ENCODE measurements at places on chromosomes 7 and 10.

GRCh38 chr7:130344271-130344866 lies at the start of gene CPA5:
Gene CPA5, plus strand, starts transcription at chr7:130344816. Its CDS starts 1,670 bp downstream, at chr7:130346486.
- DNase-seq, result no peak

DNA sequence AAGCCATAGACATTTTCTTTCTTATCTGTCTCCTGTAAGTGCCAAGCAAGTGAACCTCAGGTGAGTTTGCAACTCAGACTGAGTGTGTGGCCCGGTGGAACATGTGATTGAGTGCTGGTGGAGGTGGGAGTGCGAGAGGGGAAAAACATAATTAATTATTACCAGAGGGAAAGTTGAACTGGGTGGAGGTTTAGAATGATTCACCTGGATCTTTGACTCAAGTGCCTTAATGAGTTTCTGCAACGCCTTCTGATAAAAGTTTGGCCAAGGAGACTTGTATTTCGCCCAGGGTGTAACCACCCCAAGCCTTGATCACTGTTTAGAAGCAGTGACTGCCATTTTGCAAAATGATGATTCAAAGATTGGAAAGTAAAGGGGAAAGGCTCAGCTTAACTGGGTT lies 513.9 kb downstream of the GATA3 start:
- no peak for DNase-seq

GRCh38 chr7:45143616-45144015 lies 14.0 kb upstream of the RAMP3 start:
- DNase-seq, result no peak

GRCh38 chr10:67670401-67670800 lies 25.6 kb downstream of the CTNNA3 start:
- no peak for DNase-seq

DNA sequence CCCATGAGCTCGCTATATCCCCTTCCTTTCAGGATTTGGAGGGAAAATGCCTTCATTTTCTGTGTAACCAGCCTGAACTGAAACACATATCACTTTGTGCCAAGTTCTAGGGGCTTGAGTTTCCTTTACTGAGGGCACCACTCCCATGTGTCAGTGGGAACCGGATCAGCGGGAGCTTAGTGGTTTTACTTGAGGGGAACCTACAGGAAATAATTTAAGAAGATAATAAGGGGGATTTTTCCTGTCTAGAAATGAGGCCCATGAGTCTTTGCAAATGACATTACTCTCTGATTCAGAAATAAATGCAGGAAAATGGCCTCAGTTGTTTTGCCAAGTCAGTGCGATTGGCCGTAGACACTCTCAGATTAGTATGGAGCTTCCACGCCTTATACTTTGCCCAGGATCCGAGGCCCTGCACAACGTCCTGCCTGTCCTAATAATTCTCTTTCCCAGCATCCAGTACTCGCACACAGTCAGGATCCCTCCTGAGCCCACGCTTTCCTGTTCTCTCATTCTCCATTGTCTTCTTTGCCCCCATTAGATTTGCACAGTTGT lies 86.4 kb upstream of the LYZL1 start:
- DNase-seq, result peak; percentile 13

DNA sequence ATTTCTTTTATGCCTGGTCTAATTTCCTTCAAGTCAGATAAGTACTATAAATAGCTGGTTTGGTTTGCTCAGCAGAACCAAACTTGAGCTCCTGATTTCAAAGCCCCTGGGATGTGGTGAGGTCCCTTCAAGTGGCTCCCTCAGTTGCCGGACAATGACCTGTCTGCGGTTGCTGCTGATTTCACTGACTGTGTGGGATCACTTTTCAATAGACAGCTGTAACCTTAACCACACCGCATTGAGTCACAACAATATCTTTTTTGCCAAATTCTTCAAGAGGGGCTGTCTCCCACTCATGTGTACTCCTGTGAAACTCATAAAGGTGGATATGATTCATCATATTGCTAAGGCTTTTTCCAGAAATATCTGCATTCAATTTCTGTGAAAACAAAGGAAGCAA lies 23.1 kb upstream of the ITGA8 start:
- DNase-seq, result no peak

- no peak for DNase-seq
These were observed 136.2 kb upstream of the INSYN2A start for GRCh38 chr10:127332631-127333030.

DNA sequence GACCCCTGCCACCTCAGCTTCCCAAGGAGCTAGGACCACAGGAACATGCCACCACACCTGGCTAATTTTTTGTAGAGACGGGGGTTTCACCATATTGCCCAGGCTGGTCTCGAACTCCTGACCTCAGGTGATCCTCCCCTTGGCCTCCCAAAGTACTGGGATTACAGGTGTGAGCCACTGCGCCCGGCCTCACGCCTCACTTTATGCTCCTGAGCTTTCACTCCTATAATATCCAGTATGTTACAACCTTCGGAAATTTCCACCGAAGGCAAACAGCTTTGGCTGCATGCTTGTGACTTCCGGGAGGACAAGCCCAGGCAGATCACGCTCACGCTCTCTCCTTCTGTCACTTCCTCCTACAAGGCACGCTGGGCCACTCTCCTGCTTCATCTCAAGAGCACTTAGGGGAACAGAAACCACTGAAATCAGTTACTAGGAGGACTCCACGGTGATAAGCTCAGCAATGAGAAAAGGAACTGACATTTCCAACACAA lies 4.4 kb upstream of the MAD1L1 start:
- peak; percentile 55 for DNase-seq

- DNase-seq, result no peak
These were observed 10.2 kb upstream of the HSPA12A start for GRCh38 chr10:116752563-116752962.

DNA sequence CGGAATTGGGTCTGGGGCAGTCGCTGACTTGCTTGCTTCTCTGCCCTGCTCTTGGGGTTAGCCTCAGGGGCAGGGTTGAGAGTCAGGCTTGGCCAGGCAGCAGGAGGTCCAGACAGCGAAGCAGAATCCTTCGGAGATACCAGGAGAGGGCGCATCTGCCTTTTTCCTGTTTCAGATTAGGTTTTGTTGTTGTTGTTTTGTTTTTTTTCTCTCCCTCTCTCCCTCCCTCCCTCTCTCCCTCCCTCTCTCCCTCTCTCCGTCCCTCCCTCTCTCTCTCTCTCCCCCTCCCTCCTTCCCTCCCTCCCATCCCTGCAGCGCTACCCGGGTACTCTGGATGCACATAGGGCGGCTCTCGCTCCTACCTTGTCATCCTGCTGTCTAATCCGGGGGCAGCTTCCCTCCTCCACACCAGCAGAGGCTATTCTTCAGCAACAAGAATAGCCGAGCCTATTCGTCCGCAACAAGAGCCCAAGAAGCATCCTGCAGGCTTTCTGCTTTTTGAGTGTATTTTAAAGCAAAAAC lies 758 bp upstream of the OPTN start:
- DNase-seq, result peak; percentile 80

GRCh38 chr10:131141645-131142516 lies 169.6 kb downstream of the TCERG1L start:
- no peak for DNase-seq

Measured in hematopoietic multipotent progenitor cell treated with erythropoietin and hydrocortisone succinate and interleukin-3 and kit ligand, for 4 days (in vitro differentiated cells).